ENCODE measurements at places on chromosomes 4 and X.

- DNase-seq = no peak
Observed at GRCh38 chrX:94204524-94204923, 530.5 kb downstream of the FAM133A start.

DNA sequence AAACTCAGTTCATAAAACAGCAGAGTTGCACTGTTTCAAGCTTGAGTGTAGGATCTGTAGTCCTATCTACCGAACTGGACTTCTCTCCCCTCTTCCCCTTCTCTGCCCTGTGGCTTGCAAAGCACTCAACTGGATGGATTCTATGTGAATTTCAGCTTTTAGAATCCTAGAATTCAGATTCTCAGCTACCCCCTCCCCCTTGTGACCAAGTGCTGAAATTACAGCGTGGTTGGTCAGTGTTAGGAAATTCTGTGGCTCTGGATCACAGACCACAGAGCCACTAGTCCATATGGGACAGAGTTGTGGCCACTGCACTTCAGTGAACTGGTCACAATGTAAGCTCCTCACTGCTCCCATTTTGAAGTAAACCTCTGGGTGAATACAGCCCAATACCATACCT is 64.6 kb upstream of the TRPC5 start:
- no peak for DNase-seq

DNA sequence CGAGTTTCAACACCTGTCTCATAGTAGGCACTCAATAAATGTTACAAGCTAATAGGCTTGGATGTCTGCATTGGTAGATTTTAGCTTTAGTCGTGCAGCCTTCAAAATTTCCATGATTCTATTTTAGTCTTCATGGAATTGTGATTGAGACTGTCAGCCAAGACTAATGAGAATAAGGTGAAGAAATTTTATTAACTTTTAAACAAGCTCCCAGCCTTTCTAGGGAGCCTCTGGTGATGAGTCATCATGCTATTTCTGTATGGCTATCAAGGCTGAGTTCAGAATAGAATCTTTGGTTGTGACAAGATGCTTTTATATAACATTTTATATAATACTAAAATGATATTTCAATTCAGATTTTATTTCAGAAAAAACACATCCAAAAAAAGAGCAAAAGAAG is 685.8 kb downstream of the GABRG1 start:
- DNase-seq = no peak

DNA sequence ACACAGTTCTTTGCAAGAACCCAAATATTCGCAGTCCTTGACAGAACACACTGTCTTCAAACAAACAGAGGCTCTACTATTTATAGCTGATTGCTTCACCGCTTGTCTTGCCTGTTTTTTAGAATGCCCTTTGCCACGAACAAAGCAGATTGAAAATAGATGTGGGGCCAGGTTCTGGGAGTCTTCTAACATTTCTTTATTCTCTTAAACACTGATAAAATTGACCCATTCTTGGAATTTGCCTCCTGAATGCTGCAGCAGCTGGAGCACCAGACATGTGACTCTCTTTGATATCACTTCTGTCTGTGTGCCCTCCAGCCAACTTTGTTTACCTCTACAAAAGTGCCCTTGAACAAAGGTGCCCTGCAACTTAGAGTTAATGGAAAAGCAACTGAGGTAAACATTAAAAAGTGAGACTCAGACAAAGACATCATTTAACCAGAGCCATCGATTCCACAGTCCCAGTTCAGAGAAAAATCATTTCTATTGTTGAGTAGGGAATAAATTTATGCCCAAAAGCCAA is 64.2 kb upstream of the SPP1 start:
- DNase-seq = no peak

DNA sequence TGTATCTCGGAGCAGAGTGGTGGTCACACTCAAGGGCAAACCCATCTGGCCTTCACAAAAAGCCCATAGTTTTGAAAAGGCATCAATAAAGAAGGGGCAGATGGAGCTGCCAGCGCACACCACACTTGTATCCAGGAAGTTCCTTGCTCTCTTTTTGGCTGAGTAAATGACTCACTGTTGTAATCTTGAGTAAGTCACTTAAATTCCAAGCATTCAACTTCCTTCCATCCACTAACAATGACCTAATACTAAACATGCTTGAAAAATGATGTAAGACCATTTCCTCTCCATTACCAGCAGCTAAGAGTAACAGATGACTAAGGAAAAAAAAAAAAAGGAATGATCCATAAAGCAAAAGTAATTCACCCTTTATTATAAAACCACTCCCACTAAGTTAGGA is 32.4 kb upstream of the MYOZ2 start:
- DNase-seq = peak; percentile 41

- DNase-seq = no peak
Observed at GRCh38 chr4:19807505-19807904, 444.2 kb upstream of the SLIT2 start.

DNA sequence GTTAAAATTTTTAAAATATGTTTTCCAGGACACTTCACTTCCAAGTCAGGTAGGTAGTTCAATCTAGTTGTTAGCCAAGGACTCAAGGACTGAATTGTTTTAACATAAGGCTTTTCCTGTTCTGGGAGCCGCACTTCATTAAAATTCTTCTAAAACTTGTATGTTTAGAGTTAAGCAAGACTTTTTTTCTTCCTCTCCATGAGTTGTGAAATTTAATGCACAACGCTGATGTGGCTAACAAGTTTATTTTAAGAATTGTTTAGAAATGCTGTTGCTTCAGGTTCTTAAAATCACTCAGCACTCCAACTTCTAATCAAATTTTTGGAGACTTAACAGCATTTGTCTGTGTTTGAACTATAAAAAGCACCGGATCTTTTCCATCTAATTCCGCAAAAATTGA is 49.7 kb downstream of the XIAP start:
- no peak for DNase-seq

DNA sequence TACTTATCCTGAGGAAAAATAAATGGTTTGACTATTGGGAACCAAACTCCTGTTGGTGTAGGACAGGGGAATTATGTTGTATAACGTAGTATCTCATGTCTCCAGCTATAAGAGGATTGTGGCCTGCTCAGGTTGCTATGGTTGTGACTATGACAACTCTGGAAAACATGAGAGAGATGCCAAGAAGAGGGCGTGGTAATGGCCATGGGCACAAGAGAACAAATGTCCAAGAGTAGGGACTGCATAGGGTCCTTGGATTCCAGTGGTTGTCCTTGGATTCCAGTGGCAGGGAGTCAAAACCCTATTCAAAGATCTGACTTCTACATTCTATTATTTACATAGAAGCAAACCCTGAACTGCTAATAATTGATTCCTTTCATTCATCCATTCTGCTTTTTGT is 6.8 kb upstream of the MOB1B start:
- DNase-seq = no peak
